Psoas muscle (tissue), 8 donors: ENCODE measurements at places on chromosomes 11 and 22. TPM values are rescaled to one million over a fixed set of nuclear protein-coding genes. Genes with fewer than 3 reads are reported as not detected.

DNA sequence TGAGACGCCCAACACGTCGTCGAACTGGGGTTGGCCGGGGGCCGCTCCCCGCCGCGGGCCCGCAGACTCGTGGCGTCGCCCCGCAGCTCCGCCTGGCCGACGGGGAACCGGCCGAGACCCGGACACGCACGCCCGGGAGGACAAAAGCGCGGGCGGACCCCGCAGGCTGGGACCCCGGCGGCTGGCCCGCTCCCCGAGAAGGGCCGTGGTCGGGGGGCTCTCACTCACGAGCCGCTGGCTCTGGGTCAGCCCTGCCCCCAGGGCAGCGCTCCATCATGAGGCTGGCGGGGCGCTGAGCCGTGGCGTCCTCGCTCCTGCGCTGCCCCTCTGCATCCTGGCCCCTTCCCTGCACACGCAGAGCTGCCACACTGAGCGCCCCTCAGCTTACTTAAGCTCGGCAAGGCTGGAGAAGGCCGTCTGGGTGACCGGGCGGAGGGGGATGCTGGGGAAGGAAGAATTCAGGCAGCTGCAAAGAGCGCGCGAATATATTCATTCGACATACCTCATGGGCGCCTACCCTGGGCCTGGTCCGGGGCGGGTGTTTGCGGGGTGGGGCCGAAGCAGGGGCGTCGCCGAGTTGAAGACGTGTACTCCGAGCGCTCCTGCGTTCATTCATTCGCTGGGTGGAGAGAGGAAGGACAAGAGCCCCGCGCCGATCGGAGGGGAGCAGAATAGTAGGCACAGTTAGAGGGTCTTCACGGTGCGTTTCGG is 579 bp upstream of the CYB5R2 start:
- DNase-seq = no peak

- no peak for DNase-seq
These were observed 20.3 kb downstream of the CLDN5 start for GRCh38 chr22:19503869-19504268.

LIN7C gene
- total RNA-seq = 13.1 TPM

TBX1 gene
- 76.0 TPM for total RNA-seq
